ENCODE measurements at places on chromosomes 2 and 18.

DNA sequence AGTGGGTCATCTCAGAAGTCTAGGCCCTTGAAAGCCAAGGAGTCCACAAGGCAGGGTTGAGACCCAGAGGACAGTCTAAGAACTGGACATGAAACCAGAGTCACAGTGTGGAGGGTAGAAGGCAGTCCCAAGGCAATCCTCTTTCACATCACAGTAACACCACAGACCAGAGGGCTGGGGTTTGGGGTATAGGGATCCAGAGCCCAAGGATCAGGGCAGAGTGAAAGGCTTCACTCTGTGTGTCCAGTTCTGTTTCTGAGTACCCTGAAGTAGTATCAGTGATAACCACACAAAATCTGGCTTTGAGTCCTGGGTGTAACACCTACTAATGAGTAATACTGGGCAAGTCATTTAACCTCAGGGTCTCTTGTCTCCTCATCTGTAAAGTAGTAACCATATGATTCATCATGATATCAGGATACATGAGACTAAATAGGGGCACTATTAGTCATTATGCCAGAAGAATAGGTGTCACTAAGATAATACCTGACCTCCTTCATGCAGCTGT, 91.0 kb downstream of the ICA1L start:
- DNase-seq, result no peak

DNA sequence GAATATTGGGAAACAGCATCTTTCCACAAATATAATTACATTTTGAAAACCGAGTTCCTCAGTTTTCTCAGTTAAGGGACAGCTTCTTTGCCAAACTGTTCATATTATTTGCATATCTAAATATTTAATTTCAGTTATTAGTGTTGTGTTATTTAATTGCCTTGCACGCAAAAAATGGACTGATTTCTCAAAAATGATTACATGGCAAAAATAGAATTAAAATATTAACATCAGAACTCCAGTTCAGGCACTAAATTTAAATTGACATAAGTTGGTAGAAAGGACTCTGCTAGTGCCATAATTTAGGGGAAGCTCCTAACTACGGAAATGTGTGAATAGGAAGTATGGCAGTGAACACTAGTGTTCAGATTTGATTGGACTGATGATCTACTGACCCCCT, 209.6 kb downstream of the PARD3B start:
- DNase-seq, result no peak

- DNase-seq, result no peak
Observed at GRCh38 chr2:33123216-33123615, 176.5 kb downstream of the LTBP1 start.

DNA sequence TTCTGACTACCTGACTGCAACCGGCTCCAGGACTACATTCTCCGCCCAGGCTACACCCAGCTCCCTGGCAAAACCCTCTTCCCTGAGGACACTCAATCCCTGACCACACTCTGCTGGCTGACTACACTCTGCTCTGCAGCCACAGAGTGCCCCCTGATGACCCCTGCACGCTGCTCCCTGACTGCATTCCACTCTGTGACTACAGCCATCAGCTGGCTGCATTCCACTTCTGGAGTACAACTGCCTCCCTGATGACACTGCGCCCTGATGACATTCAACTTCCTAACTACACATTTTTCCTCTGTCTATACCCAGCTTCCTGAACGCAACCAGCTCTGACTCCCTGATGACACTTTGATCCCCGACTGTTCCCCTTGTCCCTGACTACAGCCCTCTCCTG, 71.3 kb upstream of the NRXN1 start:
- peak; percentile 29 for DNase-seq

- no peak for DNase-seq
Observed at GRCh38 chr2:217466104-217466503, 536.7 kb downstream of the TNS1 start.

DNA sequence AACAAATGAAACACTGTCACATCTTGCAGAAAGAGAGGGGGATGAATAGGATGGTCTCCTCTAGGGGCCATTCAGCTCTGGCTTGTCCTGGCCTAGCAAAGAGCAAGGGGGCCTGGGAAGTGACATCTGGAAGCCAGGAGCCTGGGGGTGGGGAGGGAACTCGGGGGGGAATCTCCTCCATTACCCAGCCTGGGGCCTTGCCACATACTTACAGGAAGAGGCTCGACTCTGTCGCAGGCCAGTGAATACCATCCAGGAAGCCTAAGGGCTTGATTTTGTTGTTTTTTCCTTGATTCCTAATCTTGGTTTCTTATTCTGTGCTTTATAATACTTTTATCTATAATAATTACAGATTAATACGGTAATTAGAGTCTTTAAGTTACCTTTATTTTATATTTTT, 797.5 kb upstream of the ID2 start:
- DNase-seq, result no peak

DNA sequence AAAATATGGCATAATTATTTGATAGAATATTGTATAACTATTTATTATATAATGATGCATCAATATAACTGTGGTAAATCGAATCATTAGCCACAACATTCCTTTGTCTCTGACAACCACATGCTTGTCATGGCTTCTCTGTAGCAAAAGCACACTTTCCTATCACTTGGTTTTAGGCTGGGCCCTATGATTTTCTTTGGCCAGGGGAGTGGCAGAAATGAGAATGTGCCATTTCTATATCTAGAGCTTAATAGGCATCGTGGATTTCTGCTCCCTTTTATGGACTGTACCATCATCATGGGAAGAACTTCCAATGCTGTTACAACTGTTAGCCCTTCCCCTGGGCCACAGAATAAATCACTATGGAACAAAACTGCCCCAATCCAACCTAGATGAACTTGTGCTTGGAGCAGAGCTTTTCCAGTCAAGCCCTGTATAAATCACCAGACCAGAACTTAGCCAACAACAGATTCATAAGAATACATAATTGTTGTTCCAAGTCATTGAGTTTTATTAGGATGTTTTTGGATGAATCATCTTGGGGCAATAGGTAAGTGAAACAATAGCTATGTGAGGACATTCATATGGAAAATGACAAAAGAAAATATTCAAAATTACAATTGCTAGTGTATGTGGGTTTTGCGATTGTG, 715.8 kb downstream of the ERBB4 start:
- no peak for DNase-seq

DNA sequence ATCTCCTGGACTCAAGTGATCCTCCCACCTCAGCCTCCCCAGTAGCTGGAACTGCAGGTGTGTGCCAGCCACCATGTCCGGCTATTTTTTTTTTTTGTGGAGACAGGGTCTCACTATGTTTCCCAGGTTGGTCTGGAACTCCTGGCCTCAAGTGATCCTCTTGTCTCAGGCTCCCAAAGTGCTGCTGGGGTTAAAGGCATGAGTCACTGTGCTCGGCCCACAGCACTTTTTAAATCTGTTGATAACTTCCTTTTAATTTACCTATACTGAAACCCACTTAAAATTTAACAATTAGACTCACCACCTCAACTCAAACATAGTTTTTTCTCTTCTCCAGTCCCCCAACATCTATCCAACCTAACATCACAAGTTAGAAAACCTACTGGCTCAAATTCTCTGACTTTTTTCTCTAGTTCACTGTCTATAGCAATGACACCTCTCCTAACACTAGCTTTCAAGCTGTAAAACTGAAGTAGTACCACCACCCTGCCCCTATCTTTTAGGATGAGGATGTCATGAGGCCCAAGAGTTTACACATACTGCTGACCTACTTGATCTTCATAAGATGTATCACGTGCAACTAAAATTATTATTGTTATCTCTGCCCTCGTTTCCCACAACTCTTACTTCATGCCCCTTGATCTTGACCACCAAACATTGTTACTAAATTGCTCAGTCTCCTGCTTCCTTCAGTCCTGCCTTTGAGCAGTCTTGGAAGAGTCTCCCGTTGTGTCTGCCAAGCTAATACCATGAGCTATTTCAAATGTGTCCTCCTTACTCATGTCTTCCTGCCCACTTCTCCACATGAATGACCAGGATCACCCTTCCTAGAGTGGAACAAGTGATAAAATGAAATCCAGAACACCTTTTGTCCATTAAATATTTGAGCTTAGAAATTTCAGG, 142.3 kb upstream of the ZFP36L2 start:
- no peak for DNase-seq

- no peak for DNase-seq
Observed at GRCh38 chr2:123380370-123380935, 644.6 kb upstream of the CNTNAP5 start.

GRCh38 chr2:146982393-146982846, 862.4 kb upstream of the ACVR2A start:
- no peak for DNase-seq

- DNase-seq, result no peak
Observed at GRCh38 chr2:209141142-209141541, 282.7 kb upstream of the MAP2 start.

Measured in H1 (cell line).